T-cell (primary cell): ENCODE measurements at places on chromosomes 5 and 9.
A peak's percentile ranks its signal among the peaks of the same experiment; 100 is the strongest.

DNA sequence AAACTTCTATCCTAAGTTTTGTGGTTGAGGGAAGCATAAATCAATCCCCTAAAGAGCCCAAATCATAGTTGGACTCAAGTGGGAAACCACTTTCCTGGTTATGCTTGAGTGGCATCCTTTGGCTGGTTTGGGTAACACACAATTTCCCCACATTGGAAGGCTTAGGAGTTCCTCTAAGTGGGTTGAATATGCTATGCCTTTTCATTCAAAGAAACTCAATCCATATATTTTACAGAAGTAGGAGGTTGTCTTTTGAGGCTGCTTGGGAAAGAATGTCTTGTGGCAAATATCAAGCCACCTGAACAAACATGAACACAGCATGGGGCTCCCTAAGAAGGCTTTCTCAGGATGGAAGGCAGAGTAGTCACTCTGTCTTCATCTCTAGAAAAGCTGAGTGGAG, 121.1 kb downstream of the SPATA31D1 start:
- no peak for DNase-seq
- no peaks in the 10 kb centered on the region for H3K4me1 ChIP-seq
- no peaks in the 10 kb centered on the region for H3K36me3 ChIP-seq
- no peaks in the 10 kb centered on the region for H3K27me3 ChIP-seq
- no peak overlapping the region for H3K4me3 ChIP-seq

DNA sequence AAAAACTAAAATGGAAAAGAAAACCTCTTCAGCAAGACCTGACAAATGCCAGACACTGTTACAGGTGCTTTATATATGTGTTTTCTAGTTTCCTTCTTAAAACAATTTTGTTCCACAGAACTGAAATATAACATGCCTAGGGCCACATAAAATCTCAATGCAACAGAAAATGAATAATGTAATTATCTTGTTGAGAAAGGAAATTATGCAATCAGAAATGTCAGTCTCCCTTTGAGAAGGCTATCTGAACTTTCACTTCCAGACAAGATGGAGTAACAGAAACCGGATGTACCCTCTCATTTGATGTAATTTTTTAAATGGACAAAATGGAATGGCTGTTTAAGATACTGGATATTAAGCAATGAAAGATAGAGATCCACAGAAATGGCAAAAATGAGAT, 79.2 kb downstream of the AGTPBP1 start:
- H3K27ac ChIP-seq = no peak overlapping the region
- no peaks in the 10 kb centered on the region for H3K27me3 ChIP-seq
- DNase-seq = no peak

GRCh38 chr5:132414634-132415378, 45.3 kb downstream of the SLC22A5 start:
- no peak for DNase-seq
- no peaks in the 10 kb centered on the region for H3K36me3 ChIP-seq
- H3K27me3 ChIP-seq = no peaks in the 10 kb centered on the region
- H3K4me3 ChIP-seq = no peak overlapping the region
- H3K4me1 ChIP-seq = peaks cover 47% of the 10 kb centered on the region
- peak overlapping the region; percentile 98 for H3K27ac ChIP-seq

DNA sequence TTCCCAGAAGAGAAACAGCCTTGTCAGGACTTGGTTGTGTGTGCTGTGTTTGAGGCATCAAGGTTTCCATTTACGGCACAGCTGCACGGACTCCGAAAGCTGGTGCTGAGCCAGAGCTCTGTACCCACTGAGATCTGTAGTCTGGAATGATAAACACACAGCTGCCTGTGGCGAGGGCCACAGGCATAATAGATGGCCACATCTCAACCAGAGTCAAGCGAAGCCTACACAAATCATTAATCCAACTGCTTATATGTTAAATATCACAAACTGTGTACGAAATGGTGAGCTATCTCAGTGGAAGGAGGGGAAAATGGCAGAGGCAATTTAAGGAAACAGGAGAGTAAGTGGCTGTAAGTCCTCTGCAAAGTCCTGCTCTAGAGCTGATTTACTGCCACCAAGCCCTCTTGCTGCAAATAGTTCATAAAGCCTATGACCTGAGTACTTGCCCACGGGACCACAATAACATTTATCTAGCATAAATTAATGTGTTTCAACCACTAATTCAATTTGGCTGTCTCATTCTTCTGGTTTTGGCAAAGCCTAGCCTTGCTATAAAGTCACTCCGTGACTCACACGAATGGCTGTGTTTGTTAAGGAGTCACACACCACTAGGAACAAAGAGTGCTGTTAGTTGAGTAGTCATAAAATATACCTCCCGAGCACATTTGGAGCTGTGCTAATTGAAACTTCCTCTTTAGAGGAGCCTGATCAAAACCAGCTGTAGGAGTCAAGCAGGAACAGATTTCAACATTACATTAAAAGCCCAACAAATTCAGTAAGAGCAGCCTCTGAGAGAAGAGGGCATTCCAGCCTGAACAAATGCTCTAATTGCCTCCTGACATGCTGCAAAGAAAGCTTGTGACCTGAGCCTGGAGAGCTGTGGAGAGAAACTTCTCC, 738.6 kb upstream of the ZNF608 start:
- DNase-seq = no peak
- no peak overlapping the region for H3K27ac ChIP-seq
- H3K36me3 ChIP-seq = no peaks in the 10 kb centered on the region
- H3K27me3 ChIP-seq = no peaks in the 10 kb centered on the region
- H3K4me3 ChIP-seq = no peak overlapping the region

DNA sequence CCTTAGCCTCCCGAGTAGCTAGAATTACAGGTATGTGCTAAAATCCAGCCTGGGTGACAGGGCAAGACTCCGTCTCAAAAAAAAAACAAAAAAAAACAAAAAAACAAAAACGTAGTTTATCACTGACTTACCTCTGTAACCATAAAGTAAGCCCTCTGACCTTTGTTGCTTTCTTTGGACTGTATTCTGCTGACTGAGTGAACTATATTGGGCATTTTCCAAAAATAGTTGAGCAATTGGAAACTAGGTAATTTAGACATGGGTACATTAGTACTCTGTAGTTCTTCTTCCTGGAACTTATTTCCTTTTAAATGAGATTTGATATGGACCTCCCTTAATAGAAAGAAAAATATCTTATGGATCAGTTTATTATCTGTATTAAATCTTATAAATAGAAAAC, 66.6 kb downstream of the ANKHD1 start:
- H3K27me3 ChIP-seq = no peaks in the 10 kb centered on the region
- H3K27ac ChIP-seq = no peak overlapping the region
- no peak for DNase-seq
- H3K4me1 ChIP-seq = no peaks in the 10 kb centered on the region
- H3K4me3 ChIP-seq = no peak overlapping the region
- no peaks in the 10 kb centered on the region for H3K36me3 ChIP-seq

GRCh38 chr9:117135501-117136098, 279.3 kb downstream of the ASTN2 start:
- no peaks in the 10 kb centered on the region for H3K4me1 ChIP-seq
- no peak overlapping the region for H3K27ac ChIP-seq
- H3K4me3 ChIP-seq = no peak overlapping the region
- no peaks in the 10 kb centered on the region for H3K36me3 ChIP-seq

GRCh38 chr5:135589152-135589551, 10.4 kb upstream of the CXCL14 start:
- H3K27ac ChIP-seq = no peak overlapping the region
- H3K4me1 ChIP-seq = no peaks in the 10 kb centered on the region
- peaks cover 24% of the 10 kb centered on the region for H3K27me3 ChIP-seq
- no peak overlapping the region for H3K4me3 ChIP-seq
- no peaks in the 10 kb centered on the region for H3K36me3 ChIP-seq
